ENCODE measurements at places on chromosomes 2 and 18.
A peak's percentile ranks its signal among the peaks of the same experiment; 100 is the strongest.

- DNase-seq, result no peak
Measured at GRCh38 chr2:122800781-122801180, 1045.3 kb downstream of the TSN start.

DNA sequence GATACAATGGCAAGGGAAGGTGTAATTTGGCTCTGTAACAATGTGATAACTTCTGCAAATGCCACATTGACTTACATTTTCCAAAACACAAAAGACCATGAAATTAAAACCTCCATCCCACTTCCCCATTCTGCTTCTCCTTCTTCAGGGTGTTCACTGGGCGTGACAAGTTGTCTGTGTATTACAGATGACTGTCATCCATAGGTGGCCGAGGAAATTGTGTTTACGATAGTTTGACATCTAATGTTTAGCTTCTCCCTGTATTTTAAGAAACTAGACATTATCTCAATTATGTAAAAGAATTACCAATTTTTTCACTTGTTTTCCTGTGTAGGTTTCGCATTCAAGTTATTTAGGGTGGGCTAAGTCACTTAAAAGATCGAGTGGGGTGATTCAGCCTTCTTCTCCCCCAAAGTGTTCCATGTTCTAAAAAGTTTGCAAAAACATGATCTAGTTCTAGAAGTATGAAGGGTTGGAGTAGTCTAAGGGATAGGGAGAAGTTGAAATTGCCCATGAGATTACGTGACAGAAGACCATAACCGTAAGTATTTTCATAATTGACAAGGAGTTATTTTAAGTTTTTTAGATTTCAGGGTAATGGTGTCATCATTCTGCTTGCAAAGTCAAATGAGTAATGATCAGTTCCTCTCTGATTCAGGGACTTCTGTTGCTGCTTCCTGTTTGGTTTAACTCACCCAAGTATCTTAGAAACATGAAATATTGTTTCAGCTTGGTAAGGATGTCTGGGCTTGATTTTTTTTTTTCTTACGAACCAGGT lies 25.2 kb upstream of the CYTIP start:
- no peak for DNase-seq

GRCh38 chr2:72727356-72727755 lies 98.5 kb downstream of the EXOC6B start:
- no peak for DNase-seq

- no peak for DNase-seq
Measured at GRCh38 chr2:180599804-180600203, 380.6 kb upstream of the UBE2E3 start.

GRCh38 chr2:135773319-135773718 lies 31.7 kb downstream of the UBXN4 start:
- no peak for DNase-seq

- DNase-seq, result no peak
Measured at GRCh38 chr2:11408959-11409571, 56.9 kb downstream of the E2F6 start.

GRCh38 chr2:76640905-76641304 lies 881.3 kb downstream of the LRRTM4 start:
- DNase-seq, result no peak

- DNase-seq, result no peak
Measured at GRCh38 chr2:74514368-74515270, at the start of gene TLX2. Gene TLX2, plus strand, starts transcription at chr2:74514450. Its CDS starts 357 bp downstream, at chr2:74514807.

GRCh38 chr18:8844721-8845148 lies 139.4 kb downstream of the MTCL1 start:
- DNase-seq, result peak; percentile 79

DNA sequence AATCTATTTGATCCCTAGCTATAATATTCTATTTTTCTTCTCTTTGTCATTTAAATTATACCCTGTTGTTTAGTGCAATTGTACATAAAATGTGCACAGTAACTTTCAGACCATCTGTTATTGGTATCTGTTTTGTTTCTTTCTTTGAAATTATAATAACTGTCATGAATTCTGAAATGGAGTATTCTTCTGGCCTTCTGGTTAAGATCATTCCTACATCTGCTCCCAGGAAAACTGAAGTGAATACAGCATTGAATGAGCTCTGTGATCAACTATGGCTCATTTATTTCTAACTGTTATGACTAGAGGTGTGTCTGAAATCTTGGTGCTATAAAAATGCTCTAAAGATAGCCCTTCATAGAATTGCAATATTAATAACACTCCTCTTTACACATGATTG lies 788.4 kb upstream of the TMEFF2 start:
- no peak for DNase-seq

DNA sequence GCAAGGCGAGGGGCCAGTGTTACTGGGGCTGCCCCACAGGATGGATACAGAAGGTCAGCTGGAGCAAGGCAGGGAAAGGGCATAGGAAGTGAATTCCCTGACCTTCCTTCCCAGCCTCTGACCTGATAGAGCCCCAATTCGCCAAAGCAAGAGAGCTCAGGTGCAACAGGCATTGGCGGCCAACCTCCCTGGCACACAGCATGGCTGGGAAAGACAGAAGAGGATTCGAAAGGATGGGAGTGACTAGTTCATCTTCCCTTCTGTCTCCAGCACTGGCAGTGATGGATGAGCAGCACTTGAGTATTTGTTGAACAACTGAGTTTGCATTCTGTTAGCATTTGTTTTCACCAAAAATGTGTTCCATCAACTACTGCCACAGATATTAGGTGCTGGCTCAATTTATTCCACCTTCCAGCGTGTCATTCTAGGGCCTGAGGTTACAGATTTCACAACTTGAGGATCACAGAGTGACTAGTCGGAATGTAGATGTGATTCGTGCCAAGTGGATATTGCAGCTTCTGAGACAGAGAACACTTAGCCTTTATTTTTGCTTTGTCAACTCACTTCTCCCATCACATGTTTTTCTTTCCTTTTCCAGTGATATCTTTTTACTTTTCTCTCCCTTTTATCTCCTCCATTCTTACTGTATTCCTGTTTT lies 6.2 kb downstream of the COPS8 start:
- DNase-seq, result no peak

- no peak for DNase-seq
Measured at GRCh38 chr2:191276792-191277465, 31.7 kb downstream of the MYO1B start.

DNA sequence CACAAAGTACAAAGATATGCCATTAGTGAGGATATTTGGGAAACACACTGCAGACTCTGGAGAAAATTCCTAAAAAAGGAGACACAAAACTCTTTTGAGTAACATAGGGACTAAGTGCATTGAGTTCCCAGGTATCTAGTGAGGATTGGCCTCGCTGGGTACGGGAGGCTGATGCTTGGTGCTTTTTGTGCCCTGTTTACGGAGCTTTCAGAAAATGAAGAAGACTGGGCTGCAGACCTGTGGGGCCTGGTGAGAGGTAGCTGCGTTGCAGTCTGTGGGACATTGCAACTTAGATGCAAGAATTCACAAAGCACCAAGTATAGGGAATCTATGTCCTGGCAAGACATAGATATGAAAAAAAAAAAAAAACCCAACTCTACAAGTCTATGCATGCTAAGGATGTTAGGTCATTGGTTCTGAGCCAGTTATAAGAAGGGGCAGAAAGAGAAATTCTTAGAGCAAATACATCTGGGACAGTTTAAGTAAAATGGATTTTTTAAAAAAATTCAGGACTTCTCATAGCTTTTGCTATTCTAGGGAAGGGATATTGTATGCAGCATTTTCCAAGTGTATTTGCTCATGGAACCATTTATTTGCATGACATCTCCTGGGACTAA lies 156.0 kb downstream of the SLC4A3 start:
- DNase-seq, result no peak

- no peak for DNase-seq
Measured at GRCh38 chr2:223099561-223099960, 47.6 kb downstream of the KCNE4 start.

DNA sequence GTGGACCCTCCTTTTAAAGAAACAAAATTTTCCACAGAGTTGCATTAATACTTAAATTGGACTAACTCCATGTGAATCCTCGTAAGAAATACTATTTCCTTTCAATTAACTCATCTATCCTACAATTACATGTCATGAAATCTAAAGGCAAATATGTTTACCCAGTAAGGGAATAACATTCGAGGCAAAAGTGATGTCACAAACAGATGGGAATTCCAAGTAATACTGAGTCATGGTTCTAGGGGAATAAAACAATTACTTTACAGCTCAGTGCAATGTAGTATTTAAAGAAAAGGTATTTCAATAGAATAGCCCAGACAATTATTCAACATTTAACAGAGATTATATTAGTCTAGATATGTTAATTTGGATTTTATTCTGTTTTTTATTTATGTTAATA lies 205.8 kb downstream of the ZNF385B start:
- no peak for DNase-seq

DNA sequence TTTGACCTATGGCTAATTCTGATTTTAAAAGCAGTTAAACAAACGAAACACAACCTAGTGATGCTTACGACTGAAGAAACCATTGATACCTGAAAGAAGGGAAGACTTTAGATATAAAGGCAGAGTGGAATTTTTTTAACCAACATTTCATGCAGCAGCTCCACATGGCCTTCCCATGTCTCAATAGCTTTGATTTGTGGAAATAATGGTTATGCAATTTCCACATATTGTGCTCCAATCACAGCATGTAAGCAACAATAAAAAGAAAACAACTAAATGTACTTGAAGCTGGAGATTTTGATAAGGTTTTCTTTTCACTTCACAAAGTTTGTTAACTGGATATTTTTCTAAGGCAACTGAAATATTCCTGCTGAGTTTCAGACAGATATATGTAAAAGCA lies 82.0 kb upstream of the SLC39A10 start:
- no peak for DNase-seq

DNA sequence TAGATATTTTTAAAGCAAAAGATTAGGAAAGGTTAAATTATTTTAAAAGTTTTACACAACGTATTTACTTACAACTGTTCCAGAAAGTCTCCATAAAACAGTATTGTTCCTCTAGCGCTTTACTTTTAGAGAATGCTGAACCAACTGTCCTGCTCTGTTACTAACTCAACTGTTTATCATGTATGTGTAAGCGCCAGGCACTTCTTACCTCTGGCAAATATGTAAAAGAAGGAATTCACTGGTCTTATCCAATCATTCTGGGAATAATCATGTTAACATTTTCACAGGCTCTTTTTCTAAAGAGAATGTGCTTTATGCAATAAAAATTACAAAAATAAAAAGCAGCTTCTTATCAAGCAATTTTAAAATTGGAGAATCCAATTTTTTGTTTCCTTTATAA lies 68.0 kb downstream of the COBLL1 start:
- no peak for DNase-seq

DNA sequence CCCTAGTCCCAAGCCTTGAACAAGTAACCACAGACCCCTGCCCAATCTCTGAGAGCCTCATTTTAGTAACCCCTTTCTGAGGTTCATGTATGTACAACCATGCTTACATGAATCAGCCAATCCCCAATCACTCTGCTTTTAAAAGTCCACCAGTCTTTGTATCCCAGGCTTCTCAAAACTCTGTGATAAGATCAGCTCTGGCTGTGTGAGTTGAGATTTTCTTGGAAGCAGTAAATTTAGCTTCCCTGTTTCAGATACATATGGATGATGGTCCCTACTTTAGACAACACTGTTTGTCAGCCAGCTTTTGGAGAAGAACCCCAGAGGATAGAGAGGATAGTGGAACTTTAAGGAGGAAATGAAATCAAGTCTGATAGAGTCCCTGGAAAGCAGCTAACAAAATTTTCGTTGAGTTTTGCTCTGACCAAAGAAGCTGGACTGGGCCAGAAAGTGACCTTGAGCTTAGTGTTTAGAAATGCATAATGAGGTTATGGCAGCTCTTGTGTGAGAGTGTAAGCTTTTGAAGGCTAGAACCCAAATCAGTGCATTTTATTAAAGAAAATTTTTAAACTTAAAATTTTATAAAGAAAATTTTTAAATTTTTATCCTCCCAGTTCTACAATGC lies 3.7 kb downstream of the ADNP2 start:
- no peak for DNase-seq

DNA sequence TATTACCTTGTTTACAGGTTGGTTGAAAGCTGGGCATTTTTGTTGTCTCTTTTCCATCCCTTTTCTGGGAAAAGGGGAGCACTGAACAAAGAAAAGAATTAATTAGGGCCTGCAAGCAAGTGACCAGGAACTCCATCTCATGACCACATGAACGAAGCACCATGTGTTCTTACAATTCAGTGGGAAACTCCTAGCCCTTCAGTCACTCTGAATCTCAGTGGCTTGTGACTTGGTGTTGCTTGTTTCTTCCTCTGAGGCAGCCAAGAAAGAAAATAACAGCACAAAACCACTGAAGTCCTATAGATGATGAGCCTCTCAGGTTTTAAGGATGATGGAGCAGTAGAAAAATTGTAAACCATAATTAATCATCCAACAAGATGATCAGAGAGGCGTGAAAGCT lies 129.1 kb upstream of the CAB39 start:
- no peak for DNase-seq

GRCh38 chr2:187187519-187187918 lies 260.5 kb downstream of the CALCRL start:
- no peak for DNase-seq

GRCh38 chr2:149104221-149104620 lies 65.7 kb downstream of the LYPD6B start:
- no peak for DNase-seq

- no peak for DNase-seq
Measured at GRCh38 chr2:209236377-209236776, 187.5 kb upstream of the MAP2 start.

DNA sequence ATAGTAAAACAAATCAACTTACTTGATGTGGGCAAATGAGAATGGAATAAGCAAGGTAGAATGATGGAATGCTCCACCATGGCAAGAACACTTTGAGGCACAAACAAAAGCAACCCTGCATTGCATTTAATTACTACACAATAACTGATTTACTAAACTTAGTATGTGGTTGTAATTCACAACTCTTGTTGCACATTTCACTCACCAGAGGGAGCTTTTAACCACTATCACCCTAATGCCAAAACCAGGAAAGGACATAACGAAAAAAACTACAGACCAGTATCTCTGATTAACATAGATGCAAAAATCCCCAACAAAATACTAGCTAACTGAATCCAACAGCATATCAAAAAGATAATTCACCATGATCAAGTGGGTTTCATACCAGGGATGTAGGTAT lies 659.8 kb downstream of the CPS1 start:
- DNase-seq, result peak; percentile 22

DNA sequence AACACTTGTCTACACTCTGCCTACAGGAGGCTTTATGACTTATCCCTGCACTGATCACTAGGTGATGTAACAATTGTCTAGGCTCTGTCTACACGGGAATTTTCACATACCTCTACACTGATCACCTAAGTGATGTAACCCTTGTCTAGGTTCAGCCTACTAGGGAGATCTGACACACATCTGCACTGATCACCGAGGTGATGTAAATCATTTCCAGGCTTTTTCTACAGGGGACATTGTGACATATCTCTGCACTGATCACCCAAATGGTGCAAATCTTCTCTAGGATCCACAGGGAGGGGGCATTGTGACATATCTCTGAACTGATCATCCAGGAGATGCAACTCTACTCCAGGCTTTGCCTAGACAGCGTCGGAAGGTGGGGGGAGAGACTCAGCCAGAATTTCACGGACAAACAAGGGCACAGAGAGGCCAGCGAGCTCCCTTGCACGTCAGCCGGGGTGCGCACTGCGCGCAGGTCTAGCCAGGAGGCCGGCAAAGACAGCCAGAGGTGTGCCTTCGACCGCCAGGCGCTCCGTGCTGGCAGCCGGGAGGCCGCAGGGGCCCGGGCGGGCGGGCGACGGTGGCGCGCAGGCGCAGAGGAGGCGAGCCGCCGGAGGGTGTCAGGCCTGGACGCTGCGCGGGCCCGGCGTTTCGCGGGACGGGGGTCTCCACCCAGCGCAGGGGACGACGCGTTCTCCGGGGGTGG lies 46.9 kb upstream of the USP14 start:
- peak; percentile 73 for DNase-seq

Measured in ACHN (cell line).